Fibroblast of villous mesenchyme (primary cell): ENCODE measurements at places on chromosomes 7 and 10.
A peak's percentile ranks its signal among the peaks of the same experiment; 100 is the strongest.

- DNase-seq = no peak
Measured at GRCh38 chr7:66640802-66641525, 12.3 kb downstream of the KCTD7 start.

- no peak for DNase-seq
Measured at GRCh38 chr10:69792341-69792740, 9.4 kb upstream of the COL13A1 start.

DNA sequence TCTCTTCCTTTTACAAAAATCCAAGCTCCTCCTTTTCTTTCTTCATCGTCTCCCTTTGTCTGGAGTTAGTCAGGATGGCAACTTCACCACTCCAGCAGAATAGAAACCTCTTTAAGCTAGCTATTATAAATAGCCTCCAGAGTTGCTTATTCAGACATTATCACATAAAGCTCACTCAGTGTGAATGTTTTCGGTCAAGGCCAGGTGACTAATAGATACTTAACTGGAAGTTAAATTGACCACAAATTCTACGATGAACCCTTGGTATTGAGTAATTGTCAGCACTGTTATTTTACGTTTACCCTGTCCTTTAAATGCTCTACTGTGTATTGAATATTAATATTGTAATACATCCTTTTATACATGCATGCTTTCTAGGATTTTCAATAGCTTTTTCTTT is 340.4 kb downstream of the OTUD1 start:
- no peak for DNase-seq

GRCh38 chr7:150715293-150715692 is 1.1 kb upstream of the GIMAP1 start:
- no peak for DNase-seq

DNA sequence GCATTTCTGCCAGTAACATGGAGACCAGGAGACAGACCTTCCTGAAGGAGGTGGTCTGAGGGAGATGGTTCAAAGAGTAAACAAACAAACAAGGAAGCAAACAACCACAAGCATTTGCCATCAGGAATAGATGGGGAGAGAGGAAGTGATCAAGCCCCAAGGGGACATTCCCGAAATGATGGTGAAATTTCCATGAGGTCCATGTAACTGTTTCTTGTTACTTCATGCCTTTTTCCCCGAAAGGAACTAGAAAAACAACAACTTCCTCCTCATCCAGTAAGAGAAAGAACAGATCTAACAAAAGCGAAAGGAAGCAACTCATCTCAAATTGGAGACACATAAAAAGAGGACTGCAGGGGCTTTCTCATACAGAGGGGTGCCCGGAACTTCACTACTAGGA is 152.5 kb upstream of the ZNF32 start:
- DNase-seq = no peak

GRCh38 chr10:77879710-77880109 is 46.8 kb downstream of the DLG5 start:
- DNase-seq = no peak

DNA sequence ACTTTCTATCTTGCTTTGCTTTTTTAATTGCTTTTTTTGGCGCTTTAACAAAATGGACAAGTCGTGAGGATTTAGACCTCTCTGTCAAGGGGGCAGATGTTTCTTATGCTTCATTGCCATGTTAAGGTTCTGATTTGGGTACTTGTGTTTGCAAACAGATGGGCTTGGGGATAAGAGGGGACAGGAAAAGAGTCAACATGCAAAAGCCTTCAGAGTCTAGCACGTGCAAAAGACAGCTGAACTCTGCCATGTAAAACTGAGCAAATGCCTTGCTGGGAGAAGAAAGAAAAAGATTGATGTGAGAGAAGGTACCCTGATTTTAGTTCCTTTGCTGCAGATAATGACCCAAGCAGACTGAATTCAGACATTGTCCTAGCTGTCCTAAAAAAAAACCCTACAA is 173.1 kb downstream of the KIAA1217 start:
- DNase-seq = no peak

- no peak for DNase-seq
Measured at GRCh38 chr10:44725404-44725803, 185.7 kb upstream of the TMEM72 start.

DNA sequence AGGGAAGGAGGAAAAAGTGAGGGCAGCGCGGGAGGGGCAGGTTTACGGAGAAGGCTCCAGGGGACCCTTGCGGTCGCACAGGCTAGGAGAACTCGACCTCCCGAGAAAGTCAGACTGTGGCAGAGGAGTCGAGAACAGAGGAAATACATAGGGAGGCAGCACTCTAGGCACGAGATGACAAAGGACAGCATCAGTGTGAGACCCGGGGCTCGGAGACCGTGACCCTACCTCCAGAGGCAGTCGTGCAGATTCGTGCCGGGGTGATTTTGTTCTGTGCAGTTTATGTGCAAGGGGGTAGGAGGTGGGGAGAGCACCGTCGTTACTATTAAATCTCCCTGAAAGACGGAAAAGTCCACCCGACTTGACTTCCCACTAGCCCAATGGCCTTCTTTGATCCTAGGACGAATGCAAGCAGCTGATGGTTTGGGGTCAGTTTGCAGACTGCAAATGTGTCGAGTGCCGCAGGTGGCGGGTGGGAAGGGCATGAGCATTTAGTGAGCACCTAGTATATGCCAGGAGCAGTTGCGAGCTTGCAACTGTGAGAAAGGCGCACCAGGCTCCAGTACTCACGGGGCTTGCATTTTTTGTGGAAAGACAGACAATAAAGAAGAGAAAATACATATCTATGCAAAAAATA is 674 bp upstream of the OSBPL3 start:
- DNase-seq = peak; percentile 42

DNA sequence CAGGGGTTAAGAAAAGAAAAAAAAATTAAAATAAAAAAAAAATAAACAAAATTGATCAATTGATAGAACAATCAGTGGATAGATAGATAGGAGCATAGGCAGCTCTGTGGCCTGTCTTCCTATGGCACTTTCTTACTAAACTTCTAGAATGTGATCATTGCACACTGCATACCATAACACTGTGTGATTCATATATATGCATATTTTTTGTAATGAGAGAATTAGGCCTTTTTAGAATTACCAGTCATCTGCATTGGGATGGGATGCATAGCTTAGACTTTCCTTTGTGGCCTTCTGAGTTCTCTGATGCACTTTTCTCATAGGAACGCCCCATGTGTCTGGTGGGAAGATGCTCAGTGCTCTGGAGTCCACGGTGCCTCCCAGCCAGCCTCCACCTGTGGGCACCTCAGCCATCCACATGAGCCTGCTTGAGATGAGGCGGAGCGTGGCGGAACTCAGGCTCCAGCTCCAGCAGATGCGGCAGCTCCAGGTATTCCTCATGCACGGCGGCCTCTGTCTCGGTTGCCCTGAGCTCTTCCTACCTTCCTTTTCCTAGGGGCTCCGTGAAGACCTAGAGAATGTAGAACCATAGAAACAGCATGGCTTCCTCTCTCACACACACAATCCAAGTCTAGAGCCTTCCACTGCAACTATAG is 222.5 kb downstream of the ARHGAP21 start:
- DNase-seq = no peak

- DNase-seq = peak; percentile 99
Measured at GRCh38 chr7:94375691-94376090, 19.0 kb upstream of the COL1A2 start.

GRCh38 chr10:103895411-103896186 is 22.4 kb downstream of the STN1 start:
- peak; percentile 59 for DNase-seq

DNA sequence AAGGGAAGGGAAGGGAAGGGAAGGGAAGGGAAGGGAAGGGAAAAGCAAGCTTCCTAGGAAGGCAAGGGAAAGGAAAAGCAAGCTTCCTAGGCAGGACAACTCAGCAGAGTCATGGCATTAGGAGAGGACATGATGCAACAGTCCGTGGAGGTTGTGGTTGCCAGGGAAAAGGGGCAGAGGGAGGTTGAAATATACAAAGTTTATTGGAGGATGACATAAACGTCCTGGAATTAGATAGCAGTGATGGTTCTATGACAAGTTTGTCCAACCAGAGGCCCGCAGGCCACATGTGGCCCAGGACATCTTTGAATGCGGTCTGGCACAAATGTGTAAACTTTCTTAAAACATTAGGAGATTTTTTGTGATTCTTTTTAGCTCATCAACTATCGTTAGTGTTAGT is 59.8 kb upstream of the OPN4 start:
- peak; percentile 66 for DNase-seq
